ENCODE measurements at places on chromosomes 3 and 15.

DNA sequence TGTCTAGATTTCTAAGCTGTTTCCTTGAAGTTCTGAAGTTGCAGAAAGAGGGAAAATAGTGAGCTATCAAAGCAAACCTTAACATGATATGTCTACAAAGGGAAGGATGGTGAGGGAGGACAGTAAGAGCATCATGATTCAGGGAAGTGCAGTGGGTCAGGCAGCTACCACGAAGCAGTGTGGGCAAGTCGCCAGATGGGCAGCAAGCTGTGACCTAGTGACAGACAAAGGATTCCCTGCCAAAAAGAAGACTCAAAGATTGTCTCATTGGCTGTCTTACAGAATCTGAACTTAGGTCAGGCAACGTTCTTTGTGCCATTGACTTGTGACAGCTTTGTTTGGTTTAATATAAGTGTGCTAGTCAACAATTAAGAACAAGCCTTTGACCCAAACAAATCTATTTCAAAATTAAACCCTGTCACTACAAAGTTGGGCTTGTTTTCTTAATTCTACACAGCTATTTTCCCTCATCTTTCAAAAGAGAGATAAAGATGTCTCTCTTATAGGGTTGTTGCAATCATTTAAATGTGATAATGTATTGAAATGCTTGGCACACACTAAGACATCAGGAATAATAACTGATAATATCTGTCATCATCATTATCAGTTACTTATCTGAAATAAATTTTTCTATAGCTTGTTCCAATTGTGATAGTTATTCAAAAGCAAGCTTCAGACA lies 153.3 kb downstream of the ECT2 start:
- DNase-seq: no peak

DNA sequence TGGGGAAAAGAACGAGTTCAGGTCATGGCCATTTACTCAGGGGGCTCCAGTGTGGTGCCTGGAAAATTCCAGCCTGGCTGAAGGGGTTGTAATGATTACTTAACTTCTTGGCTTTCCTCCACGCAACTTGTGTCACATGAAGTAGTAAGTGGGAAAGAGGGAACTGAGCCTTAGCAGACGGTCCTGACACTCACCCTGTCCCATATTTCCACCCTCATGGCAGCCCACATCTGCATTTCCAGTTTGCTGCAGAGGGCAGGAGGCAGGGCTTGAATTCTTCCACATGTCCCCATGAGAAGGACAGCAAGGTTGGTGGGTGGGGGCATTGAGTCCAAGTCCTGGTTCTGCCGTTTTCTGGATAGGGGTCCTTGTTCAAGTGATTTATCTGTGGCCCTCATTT lies 7.8 kb upstream of the CAMP start:
- DNase-seq: no peak

DNA sequence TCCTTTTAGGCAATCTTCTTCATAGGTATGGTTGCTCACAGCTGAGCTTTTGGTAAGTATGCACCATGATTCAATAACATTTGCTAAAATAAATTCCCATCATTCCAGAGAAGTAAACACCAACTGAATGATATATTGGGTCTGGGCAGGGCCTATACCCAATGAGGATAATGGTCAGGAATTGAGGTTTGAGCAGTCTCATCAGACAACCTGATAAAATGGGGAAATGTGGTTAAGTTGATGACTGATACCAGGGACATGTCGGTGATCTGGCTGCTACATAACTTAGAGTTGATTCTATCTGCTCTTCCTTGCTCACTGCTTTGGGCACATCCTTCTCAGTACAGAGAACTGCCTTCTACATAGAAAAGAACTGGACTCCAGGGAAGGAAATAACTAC lies 92.9 kb downstream of the GPR156 start:
- no peak for DNase-seq

GRCh38 chr3:115523458-115523857 lies 99.9 kb upstream of the GAP43 start:
- DNase-seq: no peak

DNA sequence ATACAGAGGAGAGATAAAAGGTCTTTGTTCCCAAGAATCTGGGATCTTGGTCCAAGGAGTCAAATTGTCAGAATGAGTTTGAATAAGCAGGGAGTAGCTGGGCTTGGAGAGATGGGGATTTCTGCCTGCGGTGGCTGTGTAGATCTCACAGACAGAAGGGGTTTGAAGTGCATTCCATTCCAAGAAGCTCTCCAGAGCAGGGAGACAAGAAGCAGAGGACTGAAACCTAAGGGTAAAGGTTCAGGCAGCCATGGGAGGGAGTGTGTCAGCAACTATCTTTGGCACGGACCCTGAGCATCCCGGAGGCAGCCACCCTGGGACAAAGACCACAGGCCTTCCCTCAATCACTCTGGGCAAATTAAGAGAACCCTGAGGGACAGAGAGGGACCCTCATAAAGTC lies 422.3 kb upstream of the WNT5A start:
- DNase-seq: no peak

DNA sequence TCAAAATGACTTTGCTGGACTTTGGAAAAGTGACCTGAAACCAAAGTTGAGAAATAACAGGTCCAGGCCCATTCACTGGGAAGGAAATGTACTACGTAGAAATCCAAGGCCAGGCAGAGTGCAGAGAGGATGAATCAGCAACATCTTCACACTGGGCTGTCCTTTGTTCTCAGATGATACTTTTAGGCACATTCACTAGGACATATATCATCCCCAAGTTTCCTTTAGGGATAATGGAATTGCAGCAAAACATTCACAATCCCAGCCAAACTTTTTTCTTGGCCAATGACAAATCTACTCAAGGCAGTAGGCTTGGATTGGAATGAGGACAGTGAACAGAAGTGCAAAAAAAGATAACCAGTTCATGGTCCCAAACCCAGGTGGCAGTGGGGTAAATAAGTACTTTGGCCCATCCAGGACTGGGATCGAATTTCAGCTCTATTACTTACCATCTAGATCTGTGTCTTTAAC lies 75.1 kb downstream of the CLDN11 start:
- no peak for DNase-seq

DNA sequence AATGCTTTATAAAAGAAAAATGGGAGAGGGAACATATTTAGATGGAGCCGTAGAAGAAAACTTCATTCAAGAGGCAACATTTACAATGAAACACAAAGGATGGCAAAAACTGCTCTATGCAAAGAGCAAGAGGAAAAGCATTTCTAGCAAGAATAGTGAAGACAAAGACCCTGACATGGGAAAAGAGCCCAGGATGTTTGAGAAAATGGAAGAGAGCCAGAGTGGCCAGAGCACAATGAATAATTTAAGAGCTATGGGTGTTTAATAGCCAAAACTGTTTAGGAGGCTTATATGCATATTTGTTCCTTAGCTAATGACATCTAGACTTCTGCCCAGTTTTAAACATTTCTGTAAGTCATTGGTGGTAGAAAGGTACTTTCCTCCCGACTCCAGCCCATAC lies 25.4 kb upstream of the SEMA6D start:
- DNase-seq: no peak

DNA sequence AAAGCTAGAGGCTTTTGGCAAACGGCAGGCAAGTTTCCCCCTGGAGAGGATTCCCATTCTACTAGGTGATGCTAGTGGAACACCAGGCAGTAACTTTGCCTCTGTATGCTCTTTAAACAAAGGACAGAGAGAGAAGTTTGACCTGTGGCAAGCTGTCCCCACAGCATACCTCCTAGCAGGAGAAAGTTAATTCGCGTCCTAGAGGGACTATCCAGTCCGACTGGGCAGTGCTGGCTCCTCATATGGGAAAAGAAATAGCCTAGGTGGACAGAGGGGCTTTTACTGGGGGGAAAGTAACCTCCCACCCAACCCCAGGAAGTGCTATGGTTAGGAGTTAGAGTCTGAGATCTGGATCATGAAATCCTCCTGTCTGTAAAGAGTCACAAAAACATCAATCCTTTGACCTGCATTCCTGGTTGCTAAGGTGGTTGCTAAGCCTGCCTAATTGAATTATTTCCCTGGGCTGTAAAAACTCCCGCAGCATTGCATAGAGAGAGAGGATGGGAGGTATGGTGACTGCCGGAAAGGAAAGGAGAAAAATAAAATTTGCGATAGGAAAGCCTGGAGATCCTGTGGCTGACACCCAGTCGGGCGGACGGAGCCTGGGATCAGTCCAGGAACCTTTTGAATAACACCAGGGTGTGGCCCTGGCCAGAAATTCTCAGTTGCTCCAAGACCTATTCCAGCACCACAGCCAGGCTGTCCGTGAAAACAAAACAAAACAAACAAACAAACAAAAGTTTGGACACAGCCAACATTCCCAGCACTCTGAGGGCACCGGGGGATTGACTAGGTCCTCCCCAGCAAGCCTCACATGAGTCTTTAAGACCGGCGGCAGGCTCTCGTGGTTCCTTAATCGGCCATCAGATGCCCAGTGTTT lies 67.7 kb upstream of the ATP11B start:
- no peak for DNase-seq

- DNase-seq: no peak
These were observed 660 bp downstream of the ZNF106 start for GRCh38 chr15:42490291-42490670.

DNA sequence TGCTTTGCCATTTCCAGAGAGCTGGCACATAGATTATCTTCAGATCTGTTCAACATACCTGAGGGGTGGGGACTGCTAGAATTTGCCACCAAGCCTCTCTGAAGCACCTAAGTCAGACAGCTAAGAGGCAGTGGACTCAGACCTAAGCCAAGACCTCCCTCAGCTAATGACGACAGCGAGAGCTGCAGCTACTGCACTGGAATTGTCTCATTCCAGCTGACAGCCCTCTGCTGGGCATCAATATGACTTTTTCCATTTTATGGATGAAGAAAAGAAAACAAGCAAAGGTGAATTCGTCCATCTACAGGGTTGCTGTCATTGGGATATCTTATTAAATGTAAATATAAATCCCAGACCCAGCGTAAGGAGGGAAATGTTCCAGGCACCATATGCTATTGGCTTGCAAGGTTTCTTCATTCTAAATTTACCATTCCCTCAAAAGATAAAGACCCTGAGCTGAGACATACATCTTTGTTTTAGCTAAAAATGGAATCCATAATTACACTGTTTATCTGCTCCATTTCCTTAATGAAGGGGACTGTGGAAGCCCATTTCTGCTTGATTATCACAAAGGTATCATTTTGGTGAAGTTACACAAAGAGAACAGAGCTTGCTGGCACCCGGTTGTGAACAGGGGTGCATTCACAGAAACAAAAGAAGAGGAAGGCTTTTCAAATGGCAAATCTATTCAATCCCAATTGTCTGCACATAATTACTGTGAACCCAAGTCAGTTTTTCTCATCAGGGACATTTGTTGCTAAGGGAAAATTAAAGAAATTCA lies 85.5 kb upstream of the LRTM1 start:
- DNase-seq: no peak
